ENCODE measurements at places on chromosomes 16 and 17.

GRCh38 chr16:68778551-68779231, 41.6 kb downstream of the CDH1 start:
- no peak for DNase-seq

GRCh38 chr17:78163881-78164747, 4.3 kb upstream of the SYNGR2 start:
- DNase-seq: no peak

- DNase-seq: no peak
These were observed 265.8 kb upstream of the TNRC6C start for GRCh38 chr17:77692571-77693161.

DNA sequence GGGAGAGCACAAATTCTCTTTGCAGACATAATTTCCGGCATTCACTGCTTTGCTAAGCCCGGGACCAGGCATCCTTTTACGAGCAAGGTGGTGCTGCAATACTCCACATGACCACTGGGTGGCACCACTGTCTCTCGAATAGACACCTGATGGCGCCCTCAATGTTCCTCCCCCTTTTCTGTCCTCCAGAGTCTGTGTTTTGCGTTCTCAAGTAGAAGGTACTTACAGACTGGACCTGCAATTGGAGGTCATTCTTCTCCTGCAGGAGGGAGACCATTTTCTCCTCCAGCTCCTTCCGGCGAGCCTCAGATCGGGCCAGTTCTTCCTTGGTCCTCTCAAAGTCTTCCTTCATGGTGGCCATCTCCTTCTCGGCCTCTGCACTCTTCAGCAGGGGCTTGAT, 45.2 kb downstream of the MYH13 start:
- peak; percentile 22 for DNase-seq

GRCh38 chr16:11327277-11328171, 17.7 kb upstream of the RMI2 start:
- no peak for DNase-seq

- no peak for DNase-seq
These were observed 129.3 kb upstream of the AXIN2 start for GRCh38 chr17:65690626-65691310.

DNA sequence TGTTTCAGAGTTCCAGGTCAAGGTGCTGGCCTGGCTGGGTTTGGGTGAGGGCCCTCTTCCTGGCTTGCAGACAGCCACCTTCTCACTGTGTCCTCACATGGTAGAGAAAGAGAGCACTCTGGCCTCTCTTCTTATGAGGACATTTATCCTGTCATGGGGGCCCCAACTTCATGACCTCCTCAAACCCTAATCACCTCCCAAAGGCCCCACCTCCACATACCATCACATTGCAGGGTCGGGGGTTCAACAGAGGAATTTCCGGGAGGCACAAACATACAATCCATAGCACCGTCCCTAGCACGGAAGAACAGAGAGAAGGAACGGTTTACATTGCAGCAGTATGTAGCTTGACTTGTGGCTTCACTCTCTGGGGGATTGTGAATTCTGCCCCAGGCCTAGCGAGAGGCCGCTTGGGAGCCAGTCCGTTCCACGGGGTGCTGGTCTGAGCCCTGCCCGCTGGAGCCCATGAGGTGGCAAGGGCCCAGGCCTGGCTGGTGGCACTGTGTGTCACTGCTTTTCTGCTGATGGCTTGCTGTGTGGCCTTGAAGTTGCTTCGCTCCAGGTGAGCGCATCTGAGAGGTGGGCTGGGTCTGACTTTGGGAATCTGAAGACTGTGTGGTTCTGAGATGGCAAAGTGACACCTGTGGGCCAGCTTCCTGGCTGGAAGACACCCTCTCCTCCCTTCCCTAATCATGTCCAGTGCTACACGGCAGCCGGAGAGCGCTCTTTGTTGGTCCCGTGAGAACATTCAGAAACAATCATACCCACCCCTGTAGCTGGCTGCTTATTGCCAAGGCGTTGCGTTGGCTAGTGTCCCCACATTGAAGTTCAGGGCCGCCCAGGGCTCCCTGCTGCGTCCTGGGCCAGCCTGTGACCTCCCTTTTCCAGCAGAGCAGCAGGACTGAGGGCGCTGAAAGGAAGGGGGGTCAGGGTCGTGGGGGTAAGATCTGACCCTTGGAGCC, 98.3 kb downstream of the CMIP start:
- DNase-seq: no peak

- DNase-seq: no peak
These were observed 145.7 kb upstream of the CACNG5 start for GRCh38 chr17:66689221-66689620.

DNA sequence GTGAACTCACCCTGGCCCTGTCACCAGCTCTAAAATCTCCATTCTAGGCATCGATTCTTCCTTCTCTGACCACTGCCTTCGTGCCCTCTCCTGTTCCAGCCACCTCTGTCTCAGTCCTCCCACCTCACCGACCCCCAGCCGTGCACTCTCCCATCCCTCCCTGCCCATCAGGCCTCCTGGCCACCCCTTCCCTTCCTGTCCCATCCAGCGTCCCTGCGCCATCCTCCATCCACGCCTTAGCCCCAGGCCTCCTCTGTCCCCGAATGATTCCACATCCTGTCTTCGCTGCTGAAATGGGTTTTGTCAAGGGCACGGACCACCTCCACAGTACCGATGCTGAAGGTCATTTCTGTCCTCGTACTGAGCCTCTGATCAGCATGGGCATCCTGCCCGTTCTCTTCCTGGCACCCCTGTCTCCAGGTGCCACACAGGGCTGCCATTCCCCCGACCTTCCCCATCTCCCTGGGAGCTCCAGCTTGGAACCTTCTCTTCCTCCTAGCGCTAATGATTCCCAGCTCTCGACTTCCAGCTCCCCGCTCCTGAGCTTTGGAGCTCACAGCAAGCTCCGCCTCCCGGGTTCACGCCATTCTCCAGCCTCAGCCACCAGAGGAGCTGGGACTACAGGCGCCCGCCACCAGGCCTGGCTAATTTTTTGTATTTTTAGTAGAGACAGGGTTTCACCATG, 2.6 kb downstream of the TRIM65 start:
- no peak for DNase-seq

DNA sequence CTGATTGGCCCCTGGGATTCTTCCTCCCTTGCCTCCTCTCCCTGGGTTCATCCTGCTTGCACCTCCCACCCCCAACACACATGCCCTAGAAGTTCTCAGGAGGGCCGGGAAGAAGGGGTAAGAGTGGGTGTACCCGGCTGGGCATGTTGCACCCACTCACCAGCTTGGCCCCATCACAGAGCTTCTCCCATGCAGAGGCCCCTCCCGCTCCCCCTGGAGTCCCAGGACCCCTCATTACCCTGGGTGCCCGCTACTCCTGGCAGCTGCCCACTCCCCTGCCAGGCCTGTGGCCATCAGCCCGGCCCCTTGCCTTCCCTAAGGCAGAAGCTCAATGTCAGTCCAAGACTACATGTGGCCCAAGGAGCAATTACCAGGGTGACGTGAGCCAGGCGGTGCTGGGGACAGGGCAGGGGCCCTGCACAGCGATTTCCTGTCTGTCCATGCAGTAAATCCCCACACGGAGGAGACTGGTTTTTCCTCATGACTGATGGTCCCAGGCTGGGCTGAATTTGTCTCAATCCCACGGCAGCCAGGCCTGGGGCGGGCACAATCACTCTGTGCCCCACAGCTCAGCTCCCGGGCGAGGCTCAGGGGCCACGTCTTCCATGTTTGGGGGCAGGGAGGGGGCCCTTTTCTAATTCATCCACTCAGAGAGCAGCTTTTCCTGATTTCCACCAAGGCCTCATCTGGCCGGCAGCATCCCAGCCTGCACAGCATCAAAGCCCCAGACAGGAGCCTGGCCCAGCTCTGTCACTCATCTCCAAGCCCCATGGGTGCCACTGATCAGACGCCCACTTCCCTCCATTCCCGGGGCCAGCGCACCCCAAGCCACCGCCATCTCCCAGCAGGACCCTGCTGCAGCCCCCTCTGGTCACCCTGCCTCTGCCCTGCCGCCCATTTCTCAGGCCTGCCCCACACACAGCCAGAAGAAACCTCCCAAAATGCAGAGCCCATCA, 234.7 kb downstream of the KATNIP start:
- DNase-seq: no peak

DNA sequence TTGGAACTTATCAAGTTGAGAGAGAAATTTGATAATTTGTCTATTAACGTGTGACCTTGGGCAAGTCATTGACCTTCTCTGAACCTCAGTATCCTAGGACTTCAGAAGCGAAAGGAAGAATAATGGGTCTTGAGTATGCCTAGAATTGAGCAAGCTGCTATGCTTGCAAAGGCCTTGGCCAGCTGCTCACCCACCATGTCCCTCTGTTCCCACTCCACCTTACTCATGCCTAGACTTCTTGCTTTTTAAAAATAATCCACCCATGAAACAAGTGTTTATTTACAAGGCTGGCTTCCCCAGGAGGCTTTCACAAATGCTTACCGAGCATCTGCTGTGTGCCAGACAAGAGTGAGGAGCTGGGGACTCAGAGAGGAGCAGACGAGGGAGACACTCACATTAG, 590.6 kb downstream of the MAF start:
- no peak for DNase-seq

GRCh38 chr17:67990909-67991308, 5.4 kb downstream of the C17orf58 start:
- no peak for DNase-seq

DNA sequence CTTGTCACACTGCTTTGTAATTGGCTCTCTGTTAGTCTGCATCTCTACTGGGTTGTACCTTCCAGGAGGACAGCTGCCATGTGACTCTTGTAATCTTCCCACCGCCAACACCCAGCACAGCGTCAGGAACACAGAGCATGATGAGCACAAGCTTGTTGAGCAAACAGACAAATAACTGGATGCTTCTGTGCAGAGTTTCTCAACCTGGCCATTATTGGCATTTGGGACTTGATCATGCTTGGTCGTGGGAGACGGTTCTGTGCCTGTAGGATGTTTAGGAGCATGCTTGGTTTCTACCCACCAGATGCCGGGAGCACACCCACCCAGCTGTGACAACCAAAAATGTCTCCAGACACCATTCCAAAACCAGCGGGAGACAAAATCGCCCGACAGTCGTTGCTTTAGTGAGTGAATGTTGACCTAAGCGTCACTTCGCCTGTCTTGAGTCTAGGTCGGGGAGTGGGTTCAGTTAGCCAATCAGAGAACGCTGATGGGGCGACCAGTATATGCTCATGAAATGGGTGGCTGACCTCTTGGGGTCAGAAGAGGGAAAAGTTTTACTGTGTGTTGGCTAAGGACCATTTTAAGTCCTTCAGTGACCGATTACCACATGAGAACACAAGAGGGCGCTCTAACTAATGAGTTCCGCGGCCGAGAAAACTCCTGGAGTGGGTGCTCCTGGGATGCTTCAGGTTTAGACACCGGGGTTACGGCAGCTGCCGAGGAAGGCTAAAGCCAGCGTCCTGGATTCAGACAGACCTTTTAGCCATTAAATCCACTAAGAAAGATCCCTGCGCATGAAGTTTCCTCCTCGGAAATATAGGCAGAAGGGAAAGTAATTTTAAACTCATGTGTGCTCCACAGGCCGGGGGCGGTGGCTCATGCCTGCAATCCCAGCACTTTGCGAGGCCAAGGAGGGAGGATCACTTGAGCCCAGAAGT, 57.8 kb upstream of the TEX2 start:
- DNase-seq: peak; percentile 39

- DNase-seq: no peak
These were observed 136.9 kb downstream of the SLC39A11 start for GRCh38 chr17:72955391-72956140.

GRCh38 chr17:56393156-56393555, 200.3 kb upstream of the NOG start:
- DNase-seq: no peak

GRCh38 chr16:1932050-1933028, 10.7 kb downstream of the MSRB1 start:
- DNase-seq: no peak

DNA sequence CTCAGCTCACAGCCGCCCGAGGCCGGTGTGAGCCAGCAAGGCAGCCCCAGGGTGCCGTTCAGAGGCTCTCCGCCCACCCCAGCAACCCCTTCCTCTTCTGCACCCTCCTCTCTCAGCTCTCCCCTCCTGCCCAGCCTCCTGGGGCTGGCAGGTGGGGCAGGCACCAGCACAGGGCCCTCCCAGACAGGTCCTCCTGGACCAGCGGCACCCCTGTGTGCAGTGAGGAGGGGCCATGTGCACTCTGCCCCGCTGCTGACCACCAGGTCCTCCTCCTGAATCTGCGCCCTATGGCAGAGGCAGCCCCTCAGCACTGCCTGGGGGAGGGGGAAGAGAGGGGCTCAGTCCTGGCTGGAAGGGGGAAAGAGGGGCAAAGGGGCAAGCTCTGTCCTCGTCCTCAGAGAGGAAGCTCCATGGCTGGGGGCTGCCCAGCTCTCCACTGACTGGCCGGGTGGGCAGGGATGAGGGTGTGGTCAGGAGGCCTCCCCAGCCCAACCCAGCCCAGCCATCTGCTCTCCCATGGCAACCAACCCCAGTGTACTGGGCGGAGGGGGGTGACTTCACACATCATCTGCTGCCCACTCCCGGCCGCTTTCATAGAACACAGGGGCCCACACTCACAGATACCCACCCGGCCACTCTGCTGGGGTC, 5.4 kb upstream of the BCAR1 start:
- DNase-seq: no peak

DNA sequence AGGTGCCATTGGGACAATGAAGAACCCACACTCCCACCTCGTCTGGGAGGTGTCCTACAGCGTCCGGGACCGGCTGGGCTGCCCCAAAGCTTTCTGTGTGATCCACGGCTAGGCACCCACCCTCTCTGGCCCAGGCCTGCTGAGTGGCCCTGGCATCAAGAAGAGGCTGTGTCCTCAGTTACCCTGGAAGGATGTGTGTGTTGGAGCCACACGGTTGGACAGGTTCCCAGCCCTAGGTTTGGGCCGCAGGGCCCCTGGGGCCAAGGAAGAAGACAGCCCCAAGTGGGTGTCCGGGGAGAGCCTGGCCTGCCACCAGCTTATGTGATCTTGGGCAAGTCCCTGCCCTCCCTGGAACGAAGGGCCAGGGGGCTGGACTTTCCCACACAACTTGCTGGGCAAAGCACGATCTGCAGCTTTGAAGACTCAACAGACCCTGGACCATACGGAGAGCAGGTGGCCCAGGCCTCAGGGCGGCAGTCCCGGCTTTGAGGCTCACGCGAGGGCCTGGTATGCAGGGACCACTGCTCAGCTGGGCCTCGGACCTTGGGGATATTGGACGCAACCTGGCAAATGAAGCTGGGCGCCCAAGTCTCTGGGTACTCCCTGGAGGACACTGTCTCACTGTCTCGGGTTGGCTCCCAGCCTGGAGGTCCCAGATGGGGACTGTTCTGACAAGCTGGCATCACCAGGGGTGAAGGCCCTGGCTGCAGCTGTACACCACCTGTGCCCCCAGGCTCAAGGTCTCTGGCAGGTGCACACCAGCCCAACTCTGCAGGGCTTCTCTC, 17.5 kb downstream of the MYBBP1A start:
- no peak for DNase-seq

All from stimulated activated CD4-positive, alpha-beta T cell treated with anti-CD3 and anti-CD28 coated beads, Interleukin-2, amount 100 ng/mL, for 4 hours (primary cell).